ENCODE measurements at places on chromosomes 16 and 17. TPM values are rescaled to one million over a fixed set of nuclear protein-coding genes. Genes with fewer than 3 reads are reported as not detected.

DNA sequence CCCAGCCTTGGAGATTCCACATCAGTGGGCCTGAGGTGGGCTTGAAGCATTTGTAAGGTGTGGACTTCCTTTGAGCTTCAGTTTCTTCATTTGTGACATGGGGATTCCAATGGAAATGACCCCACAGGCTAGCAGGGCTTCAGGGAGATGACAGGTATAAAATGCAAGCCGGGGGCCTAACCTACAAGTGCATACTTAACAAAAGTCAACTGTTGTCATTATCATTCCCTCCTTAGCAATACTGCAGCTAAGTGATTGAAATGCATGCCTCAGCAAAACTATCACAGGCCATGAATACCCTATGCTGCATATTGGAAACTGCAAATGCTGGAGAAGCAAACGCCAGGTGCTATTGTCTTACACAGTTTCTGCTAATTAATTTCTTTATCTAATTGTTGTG, 19.8 kb downstream of the CCL4 start:
- no peak for DNase-seq

DNA sequence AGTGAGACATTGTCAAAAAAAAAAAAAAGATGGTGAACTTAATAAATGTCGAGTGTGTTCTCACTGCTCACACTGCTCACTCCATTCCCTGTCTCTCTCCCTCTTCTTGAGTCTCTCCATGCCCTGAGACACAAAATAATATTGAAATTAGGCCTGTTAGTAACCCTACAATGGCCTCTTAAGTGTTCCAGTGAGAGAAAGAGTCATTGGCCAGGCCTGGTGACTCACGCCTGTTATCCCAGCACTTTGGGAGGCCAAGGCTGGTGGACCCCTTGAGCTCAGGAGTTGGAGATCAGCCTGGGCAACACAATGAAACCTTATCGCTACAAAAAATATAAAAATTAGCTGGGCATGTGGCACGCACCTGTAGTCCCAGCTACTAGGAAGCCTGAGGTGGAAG, 16.2 kb upstream of the CSF3 start:
- DNase-seq = no peak

DNA sequence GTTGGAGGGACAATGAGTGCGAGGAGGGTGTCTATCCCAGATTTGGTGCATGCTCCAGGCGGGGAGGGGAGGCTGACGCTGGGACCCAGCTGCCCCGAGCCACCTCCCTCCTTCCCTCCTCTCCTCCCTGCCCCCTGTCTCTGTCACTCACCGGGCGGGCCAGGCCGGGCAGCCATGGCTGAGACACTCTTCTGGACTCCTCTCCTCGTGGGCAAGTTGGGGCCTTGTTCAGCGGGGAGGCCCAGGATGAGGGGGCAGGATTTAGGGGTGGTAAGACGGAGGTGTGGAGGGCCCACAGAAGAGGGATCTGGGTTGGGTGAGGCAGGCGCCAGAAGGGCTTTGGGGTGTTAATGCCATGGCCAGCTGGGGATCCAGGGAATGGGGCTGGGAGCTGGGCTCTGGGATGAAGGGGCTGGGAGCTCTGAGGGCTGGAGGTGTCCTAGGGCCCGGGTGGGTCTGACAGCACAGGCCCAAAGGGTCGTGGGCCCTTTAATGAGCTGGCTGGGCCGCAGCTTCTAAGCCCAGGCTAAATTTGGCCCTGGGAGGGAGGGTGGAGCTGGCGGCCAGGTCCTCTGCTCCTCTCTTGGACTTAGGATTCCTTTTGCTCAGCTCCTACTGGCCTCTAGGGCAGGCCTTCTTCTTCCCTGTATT, at the start of gene SGCA:
SGCA (plus strand) TSS at position 139 of the 651 bp plus-strand sequence; CDS start at position 175, 36 bp downstream.
- DNase-seq = no peak

- no peak for DNase-seq
These were observed 1.6 kb upstream of the KRT34 start for GRCh38 chr17:41383690-41384089.

DNA sequence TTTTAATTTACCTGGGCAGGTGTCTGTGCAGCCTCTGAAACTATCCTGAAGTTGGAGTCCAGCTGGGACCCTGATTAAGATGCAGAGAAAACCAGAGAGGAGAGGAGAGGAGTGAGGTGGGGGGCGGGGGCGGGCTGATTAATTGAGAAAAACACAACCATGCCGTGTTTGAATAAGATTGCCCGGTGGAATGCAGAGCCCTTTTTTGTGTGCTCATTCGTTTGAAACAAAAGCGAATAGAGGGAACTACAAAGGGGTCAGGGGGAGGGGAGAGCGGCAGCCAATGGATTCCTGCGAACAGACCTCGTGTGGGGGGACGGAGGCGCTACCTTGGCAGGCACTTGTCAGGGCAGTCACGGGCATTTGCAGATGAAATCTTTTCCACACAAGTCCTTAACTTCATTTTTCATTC, 355.8 kb downstream of the SOX9 start:
- DNase-seq = no peak

DNA sequence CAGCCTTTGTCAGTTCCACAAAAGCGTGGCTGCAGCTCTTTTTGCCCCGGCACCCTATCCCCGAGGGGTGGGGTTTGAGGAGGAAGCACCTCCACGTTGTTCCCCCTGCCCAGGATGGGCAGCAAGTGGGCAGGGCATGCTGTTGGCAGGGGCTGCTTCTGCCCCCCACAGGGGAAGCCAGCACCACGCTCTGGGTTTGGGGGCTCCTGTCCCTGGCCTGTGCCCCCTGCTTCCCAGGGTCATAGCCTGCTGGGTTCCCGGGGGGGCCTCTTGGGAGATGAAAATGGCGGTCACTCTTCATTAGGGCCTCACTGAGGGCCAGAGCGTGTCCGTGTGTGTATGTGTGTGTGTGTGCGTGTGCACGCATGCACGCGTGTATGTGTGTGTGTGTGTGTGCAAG, 22.8 kb downstream of the LASP1 start:
- DNase-seq = no peak

DNA sequence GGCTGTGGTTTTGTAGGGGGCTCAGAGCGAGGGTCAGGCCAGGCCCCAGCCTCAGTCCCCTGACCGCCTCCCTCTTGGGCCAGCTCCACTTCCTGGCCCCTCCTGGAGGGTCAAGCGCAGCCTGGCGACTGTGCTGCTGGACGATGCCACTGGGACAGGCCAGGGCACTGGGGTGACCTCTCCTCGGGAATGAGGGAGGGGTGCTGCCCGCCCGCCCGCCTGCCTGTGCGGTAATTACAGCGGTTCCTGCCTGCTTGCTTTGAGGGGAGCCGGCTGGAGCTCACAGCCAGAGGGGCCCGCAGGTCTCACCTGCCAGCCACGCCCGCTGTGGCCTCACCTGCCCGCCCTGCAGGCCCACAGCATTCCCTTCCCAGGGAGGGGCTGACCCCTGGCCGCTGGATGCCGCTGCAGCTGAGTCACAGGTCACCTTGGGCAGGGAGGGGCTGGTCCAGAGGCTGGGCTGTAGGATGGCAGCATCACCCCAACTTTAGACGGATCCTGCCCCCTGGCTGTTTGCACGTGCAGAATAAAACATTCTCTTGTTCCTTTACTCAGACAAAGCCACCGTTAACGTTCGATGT, 76.7 kb upstream of the CBX4 start:
- DNase-seq = no peak

DNA sequence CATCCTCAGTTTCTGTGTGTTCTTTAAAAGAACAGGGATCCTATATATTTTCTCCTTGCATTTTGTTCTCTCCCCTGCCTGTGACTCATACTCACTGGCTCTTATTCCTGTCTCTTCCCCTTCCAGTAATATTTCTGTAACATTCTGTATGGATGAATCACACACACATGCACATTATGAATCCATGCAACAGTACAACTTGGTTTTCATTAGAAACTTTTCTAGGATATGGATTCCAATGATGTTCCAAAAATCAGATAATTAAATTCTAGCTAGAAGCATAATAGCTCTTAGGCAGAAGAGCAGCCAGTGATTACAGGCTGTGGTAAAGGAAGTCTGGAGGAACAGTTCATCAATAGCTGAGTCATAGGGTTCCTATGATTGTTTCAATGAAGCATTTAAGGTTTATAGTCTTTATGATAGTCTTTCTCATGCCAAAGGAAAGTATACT, 119.6 kb upstream of the PMFBP1 start:
- no peak for DNase-seq

- DNase-seq = no peak
These were observed 17.8 kb downstream of the IRX3 start for GRCh38 chr16:54268766-54269165.

DNA sequence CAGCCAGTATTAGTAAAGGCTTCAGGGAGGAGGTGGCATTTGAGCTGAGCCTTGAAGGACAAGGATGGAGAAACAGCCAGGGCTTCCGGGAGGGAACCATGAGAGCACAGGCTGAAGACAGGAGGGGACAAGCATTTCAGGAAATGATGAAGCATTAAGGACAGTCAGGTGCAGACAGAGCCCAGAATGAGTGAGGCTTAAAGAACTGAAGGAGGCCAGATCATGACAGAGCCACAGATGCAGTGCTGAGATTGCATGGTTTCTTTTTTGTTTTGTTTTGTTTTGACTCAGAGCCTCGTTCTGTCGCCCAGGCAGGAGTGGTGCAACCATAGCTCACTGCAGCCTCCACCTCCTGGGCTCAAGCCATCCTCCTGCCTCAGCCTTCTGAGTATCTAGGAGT, 211.5 kb downstream of the SOX9 start:
- DNase-seq = no peak

GRCh38 chr17:14051692-14052091, 17.6 kb upstream of the COX10 start:
- no peak for DNase-seq

- DNase-seq = no peak
These were observed 16.4 kb downstream of the ST3GAL2 start for GRCh38 chr16:70422543-70422942.

GRCh38 chr17:42389135-42389417, 834 bp upstream of the STAT3 start:
- no peak for DNase-seq

DNA sequence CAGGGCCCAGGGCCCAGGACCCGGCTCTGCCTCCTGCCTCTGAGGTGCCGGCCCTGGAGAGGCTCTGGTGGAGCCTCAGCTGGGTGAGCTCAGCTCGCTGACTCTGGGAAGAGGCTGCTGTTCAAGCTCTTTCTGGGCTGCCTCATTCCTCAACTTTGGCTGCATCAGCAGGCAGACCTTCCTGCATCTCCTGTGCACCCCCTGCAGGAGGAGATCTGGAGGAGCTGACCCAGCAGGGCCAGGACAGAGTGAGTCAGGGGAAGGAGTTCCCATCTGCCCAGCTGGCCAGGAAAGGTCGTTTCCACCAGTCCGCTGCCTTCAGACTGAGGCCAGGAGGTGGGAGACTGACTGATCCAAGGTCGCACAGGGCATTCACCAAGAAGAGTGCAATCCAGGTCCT, 10.7 kb downstream of the CRHR1 start:
- DNase-seq = no peak

DNA sequence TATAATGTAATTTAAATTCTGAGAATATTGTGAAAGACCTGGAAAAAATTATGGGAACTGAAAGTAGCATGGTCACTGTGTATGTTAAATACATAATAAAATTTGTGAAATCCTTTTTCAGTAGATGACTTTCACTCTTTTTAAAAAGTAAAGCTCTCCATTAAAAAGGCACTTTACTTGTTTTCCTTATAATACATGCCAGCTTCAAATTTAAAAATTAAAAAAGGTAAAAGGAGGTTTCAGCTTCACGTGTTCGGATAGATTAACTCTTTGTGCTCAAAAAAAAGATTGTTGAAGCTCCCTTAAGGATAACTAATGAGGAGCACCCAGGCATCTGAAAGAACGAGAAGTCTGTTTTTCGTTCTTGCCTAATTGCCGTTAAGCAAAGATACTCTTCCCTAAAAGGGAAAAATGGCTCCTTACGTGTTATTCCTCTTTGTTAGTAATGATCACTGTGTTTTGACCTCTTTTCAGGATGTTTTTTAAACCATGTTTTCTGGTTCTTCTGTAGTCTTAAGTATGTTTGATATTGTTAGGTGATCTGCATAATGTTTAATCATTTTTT, 87.8 kb downstream of the TUBD1 start:
- no peak for DNase-seq

DNA sequence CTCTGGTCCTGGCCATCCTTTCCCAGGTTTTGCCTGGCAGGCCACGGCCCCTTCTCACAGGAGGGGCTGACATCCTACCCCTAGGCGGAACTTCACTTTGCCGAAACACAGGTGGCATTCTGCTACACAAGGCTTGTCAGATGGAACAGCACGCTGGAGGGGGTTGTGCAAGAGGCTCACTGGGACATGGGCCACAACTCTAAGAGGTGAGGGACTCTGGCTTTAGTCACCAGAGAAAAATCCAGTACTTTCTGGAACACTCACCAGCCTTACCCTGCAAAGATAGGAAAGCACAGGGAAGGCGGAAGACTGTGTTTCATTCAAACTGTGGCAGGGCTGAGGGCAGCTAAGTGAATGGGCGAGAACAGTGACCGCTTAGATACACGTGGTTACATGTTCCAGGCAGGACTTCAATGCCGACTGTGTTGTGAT, 18.3 kb downstream of the CDC42EP4 start:
- DNase-seq = no peak

GRCh38 chr17:57276621-57277020, 20.3 kb downstream of the MSI2 start:
- no peak for DNase-seq

GRCh38 chr17:7786866-7787265, 47.2 kb upstream of the KDM6B start:
- DNase-seq = no peak

DNA sequence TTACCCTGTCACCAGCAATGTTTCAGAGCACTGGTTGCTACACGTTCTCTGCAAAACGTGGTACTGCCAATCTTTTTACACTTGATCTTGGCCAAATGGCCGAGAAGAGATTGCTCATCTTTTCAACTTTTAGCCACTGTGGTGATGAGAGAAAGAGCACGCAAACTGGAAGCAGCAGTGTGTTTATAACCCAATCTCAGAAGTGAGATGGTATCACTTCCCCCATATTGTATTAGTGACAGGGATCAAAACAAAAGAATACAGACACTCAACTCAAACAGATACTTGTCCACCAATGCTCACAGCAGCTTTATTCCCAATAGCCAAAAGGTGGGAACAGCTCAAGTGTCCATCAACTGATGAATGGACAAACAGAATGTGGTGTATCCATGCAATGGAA, 72.1 kb upstream of the FA2H start:
- no peak for DNase-seq

DNA sequence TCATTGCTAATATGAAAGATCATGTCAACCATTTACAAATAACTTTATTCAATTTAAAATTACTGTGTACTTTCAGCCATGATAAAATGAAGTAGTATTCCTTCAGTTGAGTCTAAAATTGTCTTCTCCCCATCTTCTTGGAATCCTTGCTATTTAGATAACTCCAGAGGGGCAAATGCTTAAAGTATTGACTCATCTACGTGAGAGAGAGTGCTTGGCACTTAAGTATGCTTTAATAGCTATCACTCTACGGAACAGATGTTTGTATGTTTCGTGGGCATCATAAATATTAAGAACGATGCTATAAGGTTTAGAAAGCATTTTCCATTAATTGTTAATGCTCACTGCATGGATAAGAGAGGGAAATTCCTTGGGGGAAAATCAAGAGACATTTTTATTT, 69.3 kb upstream of the MED13 start:
- DNase-seq = no peak

The FOXL1 gene
- not detected for total RNA-seq

The LRRC37A gene
- total RNA-seq = 2.3 TPM

The USP43 gene
- total RNA-seq = 0.20 TPM

The HAS3 gene
- 0.61 TPM for total RNA-seq

The TMEM98 gene
- total RNA-seq = not detected

The PRCD gene
- total RNA-seq = not detected

The NT5M gene
- total RNA-seq = 6.0 TPM

The UNC45B gene
- not detected for total RNA-seq

The STX1B gene
- total RNA-seq = 4.5 TPM
